ENCODE measurements at places on chromosomes 13 and 19.

DNA sequence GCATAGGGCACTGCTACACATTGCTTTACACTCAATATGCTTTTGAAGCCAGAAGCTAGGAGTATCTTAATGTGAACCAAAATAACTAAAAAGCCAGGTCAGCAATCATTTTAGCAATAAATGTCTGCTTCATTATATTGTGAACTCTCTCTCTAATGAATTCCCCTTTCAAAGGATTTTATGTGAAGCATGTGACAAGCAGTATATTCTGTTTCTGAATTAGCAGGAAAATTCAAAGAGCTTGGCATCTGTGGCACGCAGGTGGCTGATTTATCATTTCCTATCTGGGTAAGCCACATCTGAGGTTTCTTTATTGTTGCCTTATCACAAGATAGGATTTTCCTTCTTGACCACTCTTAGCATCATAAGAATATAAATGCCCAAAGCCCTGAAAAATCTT lies 56.8 kb upstream of the KLF12 start:
- no peak for DNase-seq

GRCh38 chr13:23631311-23632047 lies 61.3 kb downstream of the TNFRSF19 start:
- DNase-seq, result no peak

DNA sequence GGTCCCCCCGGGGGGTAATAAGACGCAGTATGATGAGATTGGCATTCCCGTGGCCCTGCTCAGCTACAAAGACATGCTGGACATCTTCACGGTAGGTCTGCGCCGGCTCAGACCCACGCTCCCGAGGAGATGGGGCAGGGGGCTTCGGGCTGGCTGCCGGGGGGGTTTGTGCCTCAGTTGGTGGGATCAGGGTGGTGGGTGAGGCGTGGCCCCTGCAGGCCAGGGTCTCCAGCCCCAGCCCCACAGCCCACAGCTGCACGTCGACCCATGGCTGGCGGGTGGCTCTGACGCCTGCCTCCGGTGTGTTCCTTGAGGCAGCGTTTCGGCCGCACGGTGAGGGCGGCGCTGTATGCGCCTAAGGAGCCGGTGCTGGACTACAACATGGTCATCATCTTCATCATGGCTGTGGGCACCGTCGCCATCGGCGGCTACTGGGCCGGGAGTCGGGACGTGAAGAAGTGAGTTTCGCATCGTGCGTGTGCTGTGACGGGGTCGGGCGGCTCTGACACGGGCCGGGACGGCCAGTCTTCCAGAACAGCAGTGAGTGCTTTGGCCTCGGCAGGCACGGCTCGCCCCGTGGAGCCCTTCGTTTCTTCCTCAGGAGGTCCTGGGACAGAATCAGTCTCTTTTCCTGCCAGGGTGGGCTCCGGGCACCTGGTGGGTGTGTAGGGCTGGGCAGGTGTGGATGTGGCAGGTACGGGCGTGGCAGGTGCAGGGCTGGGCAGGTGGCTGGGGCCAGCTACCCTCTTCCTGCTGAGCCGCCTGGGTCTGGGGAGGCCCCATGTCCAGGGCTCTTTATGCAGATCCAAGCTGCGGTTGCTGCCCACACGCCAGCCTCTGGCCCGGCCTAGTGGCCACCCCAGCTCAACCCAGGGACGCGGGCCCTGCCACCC lies 10.5 kb downstream of the SPPL2B start:
- DNase-seq, result no peak

- DNase-seq, result no peak
Observed at GRCh38 chr13:26695891-26696311, 64.7 kb downstream of the GPR12 start.

GRCh38 chr13:44710576-44710975 lies 134.4 kb upstream of the TSC22D1 start:
- no peak for DNase-seq

- no peak for DNase-seq
Observed at GRCh38 chr13:73901324-73902068, 232.7 kb downstream of the KLF12 start.

GRCh38 chr19:13781547-13781946 lies 7.3 kb downstream of the C19orf53 start:
- DNase-seq, result no peak

DNA sequence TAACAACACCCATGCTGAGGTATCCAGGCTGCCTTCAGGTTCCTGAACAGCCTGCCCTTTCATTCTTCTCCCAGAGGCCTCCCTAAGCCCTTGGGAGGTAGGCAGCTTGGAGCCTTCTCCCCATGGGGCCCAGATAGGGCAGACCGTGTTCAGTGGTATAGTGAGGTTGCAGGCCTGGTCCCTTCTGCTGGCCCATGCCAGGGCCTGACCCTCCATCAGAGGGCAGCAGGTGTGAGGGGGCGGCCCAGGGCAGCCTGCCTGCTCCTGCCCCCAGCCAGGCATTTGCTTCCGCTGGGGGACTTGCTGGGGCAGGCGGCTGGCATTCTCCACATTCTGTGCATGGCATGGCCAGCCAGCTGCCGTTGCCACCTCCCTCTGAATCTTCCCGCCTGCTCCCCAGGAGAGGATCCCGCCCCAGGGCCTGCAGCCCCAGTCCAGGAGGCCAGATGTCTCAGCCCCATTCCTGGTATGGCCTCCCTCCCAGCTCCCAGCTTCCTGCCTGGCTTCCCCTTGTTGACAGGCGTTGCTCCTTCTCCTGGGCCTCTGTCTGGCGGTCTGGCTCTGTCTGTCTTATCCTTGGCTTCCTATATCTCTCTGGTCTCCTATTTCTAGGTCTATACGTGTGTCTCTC lies 8.9 kb downstream of the CIC start:
- DNase-seq, result no peak

DNA sequence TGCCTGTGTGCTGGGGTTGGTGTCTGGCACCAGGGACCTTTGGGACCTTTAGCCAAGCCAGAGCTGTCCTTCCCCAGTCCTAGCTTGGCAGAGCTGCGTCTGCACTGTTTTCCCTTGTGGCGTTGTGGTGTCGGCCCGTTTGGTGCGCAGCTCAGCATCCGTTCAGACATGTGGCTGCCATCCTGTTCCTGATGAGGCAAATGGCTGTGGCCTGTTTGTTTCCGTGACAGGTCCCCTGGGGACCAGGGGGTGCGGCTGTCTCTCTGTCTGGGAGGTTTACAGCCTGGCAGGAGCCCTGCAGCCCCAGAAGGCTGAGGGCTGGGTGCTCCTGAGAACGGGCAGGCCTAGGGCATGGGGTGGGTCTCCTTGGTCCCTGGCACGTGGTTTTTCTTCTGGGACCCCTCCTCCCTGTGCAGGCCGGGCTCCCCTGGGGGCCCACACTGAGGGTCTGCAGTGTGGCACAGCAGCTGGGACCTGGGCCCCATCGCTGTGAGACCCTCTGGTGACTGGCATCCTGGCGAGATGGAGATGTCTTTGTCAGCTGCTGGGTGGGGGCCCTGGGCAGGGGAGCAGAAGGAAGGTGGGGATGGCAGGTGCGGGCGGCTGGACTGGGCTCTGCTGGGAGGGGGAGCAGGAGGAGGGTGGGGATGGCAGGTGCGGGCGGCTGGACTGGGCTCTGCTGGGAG lies 4.0 kb downstream of the SPPL2B start:
- peak; percentile 63 for DNase-seq

DNA sequence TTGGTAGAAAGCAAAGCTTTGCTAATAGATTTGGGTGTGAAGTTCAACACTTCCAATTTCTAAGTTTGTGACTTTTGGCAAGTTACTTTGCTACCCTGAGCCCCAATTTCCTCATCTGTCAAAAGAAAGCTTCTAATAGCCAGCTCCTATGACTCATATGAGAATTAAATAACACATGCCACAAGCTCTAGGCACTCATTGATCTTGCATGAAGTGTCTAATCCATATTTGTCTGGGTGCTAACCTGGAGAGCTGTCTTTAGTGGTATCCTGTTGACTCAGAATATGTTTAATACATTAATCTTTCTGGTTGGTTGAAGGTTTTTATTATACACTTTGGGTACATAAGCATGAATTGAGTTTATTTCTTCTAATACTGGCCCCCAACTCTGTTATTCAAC lies 188.8 kb downstream of the POSTN start:
- DNase-seq, result no peak

- no peak for DNase-seq
Observed at GRCh38 chr19:7199613-7200533, 94.3 kb downstream of the INSR start.

DNA sequence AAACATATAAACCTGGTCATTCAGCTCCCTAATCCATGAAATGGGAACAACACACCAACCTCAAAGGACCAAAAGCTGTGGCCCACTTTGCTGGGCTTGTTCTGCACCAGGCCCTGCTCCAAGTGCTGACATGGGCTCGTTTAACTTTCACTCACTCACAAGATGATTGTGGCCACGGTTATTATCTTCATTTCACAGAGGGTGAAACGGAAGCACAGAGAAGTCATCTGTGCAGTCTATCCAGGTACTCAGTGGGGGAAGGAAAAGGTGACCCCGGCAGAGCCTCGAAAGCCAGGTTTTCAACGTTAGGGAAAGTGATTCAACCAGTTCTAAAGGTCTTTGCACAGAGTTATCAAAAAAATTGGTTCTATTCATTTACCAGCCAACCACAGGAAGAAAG lies 68.0 kb downstream of the CRYL1 start:
- no peak for DNase-seq

GRCh38 chr19:3982701-3983541 lies 2.3 kb downstream of the EEF2 start:
- DNase-seq, result no peak

- peak; percentile 5 for DNase-seq
Observed at GRCh38 chr19:18765224-18765623, 25.9 kb downstream of the COMP start.

GRCh38 chr19:1566392-1567115 lies 1.6 kb downstream of the MEX3D start:
- DNase-seq, result no peak

- no peak for DNase-seq
Observed at GRCh38 chr19:2982561-2982960, 5.2 kb downstream of the TLE6 start.

- no peak for DNase-seq
Observed at GRCh38 chr13:88246239-88246638, 575.1 kb downstream of the SLITRK5 start.

- DNase-seq, result no peak
Observed at GRCh38 chr19:23403581-23404324, 8.5 kb upstream of the ZNF91 start.

DNA sequence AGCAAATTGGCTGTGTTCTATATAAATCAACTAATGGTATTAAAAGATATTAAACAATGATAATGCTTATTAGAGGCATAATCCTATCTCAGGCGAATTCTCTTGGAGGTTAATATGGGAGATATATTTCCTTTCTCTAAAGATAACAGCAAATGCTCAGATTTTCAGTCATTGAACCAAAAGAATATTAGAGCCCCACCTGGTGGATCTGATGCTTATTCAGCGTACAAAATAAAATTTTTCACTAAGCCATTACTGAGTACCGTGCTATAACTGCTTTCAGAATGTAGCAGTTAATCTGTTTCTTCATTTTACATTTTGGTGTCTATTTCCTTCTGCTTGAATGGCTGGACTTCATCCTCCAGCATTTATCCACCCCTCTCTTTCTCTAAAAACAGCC lies 143.3 kb upstream of the IPO5 start:
- DNase-seq, result no peak

GRCh38 chr19:42261763-42262162 lies 6.8 kb upstream of the ERF start:
- no peak for DNase-seq

GRCh38 chr19:55173714-55174409 lies 6.2 kb downstream of the SYT5 start:
- no peak for DNase-seq

Data from NCI-H187 treated with DMSO at 0.1 percent for 48 hours (cell line).